Airway epithelial cell (primary cell): ENCODE measurements at places on chromosomes 4 and X. TPM values are rescaled to one million over a fixed set of nuclear protein-coding genes. Genes with fewer than 3 reads are reported as not detected.

Gene CT45A10
- not detected in 2 replicates for total RNA-seq

Gene ADH1C
- total RNA-seq: not detected in 2 replicates

Gene PHEX
- total RNA-seq: 1.2 and 2.4 TPM in 2 replicates

Gene GPR34
- total RNA-seq: not detected in 2 replicates

Gene OTC
- not detected in 2 replicates for total RNA-seq

Gene PCYT1B
- total RNA-seq: 0.60 and 1.1 TPM in 2 replicates

Gene SLC2A9
- 19.0 and 26.5 TPM in 2 replicates for total RNA-seq

Gene FRMD7
- total RNA-seq: not detected in 2 replicates

Gene MAGED1
- 111 and 134 TPM in 2 replicates for total RNA-seq

Gene PPBP
- 1.8 and 3.9 TPM in 2 replicates for total RNA-seq

Gene TLR6
- total RNA-seq: 0.92 and 1.6 TPM in 2 replicates

Gene DCHS2
- total RNA-seq: 0.07 TPM in 1 of 2 replicates, not detected in the other

Gene CT45A7
- not detected in 2 replicates for total RNA-seq

Gene HS6ST2
- 6.5 and 7.4 TPM in 2 replicates for total RNA-seq

Gene SPANXN4
- total RNA-seq: not detected in 2 replicates

Gene CCKAR
- total RNA-seq: not detected in 2 replicates

Gene ARSJ
- total RNA-seq: 20.2 and 24.3 TPM in 2 replicates

Gene FGB
- not detected in 2 replicates for total RNA-seq

Gene DCAF8L2
- total RNA-seq: not detected in 2 replicates

Gene EGF
- total RNA-seq: 0.14 and 0.28 TPM in 2 replicates

Gene CLDN22
- not detected in 2 replicates for total RNA-seq

Gene VSIG1
- 0.85 and 1.4 TPM in 2 replicates for total RNA-seq

Gene INTU
- total RNA-seq: 2.1 and 4.9 TPM in 2 replicates

Gene GC
- not detected in 2 replicates for total RNA-seq

Gene UVSSA
- 7.2 and 8.2 TPM in 2 replicates for total RNA-seq

Gene TKTL2
- total RNA-seq: not detected in 2 replicates

Gene NSUN7
- 1.0 and 1.5 TPM in 2 replicates for total RNA-seq

Gene HTN1
- not detected in 2 replicates for total RNA-seq

Gene PGAM4
- not detected in 2 replicates for total RNA-seq

Gene RAB9B
- 0.07 and 0.19 TPM in 2 replicates for total RNA-seq

Gene BGN
- 0.56 TPM in 1 of 2 replicates, not detected in the other for total RNA-seq

Gene FRMPD3
- total RNA-seq: under 0.01 TPM in 1 of 2 replicates, not detected in the other

Gene ATP8A1
- total RNA-seq: 0.14 and 0.74 TPM in 2 replicates

Gene CTAG2
- not detected in 2 replicates for total RNA-seq

Gene PAGE4
- not detected in 2 replicates for total RNA-seq

Gene RASGEF1B
- total RNA-seq: 1.2 and 1.3 TPM in 2 replicates

Gene MMRN1
- not detected in 2 replicates for total RNA-seq

Gene BEND2
- not detected in 2 replicates for total RNA-seq

Gene MAOB
- total RNA-seq: 0.07 TPM in 1 of 2 replicates, not detected in the other

Gene DTHD1
- total RNA-seq: 0.28 TPM in 1 of 2 replicates, not detected in the other

Gene FREM3
- not detected in 2 replicates for total RNA-seq

Gene KIF4A
- 9.3 and 11.4 TPM in 2 replicates for total RNA-seq

Gene DUX4
- total RNA-seq: not detected in 2 replicates

Gene EDA2R
- total RNA-seq: 0.60 and 1.7 TPM in 2 replicates

Gene XKRX
- total RNA-seq: 1.1 and 1.6 TPM in 2 replicates

Gene TLR2
- total RNA-seq: 1.0 and 1.3 TPM in 2 replicates
